ENCODE measurements at places on chromosomes 2 and 18.
A peak's percentile ranks its signal among the peaks of the same experiment; 100 is the strongest.

DNA sequence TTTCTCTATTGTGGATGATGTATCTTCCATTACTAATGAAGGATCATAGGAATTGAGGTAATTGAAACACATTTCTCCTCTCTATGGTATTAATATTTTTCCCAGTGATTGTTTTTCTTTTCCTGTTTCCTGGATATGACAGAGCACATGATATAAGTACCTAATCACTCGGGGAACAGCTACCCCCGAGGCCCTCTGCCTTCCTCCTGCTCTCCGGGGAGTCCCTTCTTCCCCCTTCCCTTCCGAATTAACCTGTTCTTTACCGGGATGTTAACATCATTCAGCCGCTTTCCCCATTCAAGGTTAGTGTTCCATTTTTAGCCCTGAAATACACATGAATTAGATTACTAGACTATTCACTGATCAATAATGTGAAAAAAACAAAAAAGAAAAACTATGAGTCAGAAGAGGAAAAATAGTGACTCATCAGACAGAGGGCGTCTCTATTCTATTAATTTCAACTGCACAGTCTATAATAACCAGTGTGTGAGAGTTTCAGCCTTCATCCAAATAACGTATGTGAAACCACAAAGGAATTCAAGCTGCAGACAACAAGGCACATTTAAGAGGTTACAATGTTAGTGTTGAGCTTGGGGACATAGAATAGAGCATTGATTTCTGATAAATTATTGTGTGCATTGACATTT, 450.8 kb downstream of the DLGAP1 start:
- no peak for DNase-seq

GRCh38 chr2:144358979-144359541, 160.9 kb downstream of the ZEB2 start:
- DNase-seq, result no peak

DNA sequence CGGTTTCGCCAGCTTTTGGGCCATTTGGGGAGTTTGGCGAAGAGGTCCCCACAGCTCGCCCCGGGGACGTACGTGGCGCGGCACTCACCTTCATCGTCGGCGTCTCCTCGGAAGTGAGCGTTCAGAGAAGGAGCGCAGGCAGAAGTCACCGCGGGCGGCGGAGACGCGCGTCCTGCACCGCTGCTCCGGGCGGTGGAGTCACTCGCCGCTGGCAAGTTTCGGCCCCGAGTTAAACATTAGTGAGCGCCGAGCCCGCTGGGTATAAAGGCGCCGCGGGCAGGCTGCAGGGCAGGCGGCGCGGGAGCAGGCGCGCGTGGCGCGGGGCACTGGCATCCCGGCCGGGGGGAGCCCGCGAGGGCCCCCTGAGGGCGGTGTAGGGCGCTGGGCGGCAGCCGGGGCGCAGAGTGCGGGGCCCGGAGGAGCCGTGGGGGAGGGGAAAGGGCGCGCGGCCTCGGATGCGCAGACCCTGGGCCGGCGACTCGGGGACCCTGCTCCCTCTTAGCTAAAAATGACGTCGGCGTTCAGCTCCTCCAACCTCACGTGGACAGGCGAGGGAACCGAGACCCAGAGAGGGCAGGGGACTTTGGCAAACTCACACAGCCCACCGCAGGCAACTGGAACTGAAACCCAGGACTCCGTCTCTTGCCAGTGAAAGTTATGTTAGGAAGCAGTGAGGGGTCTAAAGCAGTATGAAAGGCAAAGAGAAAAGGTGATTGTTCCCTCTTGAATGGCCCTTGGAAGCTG, at the start of gene DPP4:
DPP4 (minus strand) TSS at position 328 of the 744 bp plus-strand sequence; CDS start at position 94, 234 bp downstream.
- peak; percentile 31 for DNase-seq

GRCh38 chr18:58687871-58688308, 16.6 kb downstream of the MALT1 start:
- DNase-seq, result no peak

DNA sequence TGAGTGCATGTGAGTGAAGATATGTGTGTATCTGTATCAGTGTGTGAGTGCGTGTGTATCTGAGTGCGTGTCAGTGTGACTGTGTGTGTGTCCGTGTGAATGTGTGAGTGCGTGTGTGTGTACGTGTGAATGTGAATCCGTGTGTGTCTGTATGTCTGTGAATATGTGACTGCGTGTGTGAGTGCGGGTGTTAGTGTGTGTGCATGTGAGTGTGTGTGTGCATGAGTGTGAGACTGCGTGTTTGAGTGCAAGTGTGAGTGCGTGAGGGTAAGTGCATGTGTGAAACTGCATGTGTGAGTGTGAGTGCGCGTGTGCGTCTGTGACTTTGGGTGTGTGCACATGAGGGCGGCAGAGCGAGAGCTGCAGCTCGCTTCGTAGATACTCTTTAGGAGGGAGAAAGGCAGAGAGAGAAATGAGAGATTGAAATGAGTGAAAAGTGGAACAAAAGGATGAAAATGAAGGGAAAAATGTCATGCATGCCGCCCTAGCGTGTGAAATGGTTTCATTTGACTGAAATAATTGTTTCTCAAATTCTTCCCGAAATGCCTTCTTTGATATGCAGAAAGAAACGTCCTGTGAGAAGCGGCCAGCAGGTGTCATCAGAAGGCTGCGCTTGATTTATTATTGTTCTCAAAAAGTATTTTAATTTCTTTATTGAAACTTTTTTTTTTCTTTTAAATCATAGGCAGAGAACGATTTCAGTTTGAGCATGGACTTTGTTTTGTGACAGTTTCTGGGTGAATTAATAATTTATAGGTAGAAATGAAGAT, 25.6 kb downstream of the ZNF407 start:
- no peak for DNase-seq

DNA sequence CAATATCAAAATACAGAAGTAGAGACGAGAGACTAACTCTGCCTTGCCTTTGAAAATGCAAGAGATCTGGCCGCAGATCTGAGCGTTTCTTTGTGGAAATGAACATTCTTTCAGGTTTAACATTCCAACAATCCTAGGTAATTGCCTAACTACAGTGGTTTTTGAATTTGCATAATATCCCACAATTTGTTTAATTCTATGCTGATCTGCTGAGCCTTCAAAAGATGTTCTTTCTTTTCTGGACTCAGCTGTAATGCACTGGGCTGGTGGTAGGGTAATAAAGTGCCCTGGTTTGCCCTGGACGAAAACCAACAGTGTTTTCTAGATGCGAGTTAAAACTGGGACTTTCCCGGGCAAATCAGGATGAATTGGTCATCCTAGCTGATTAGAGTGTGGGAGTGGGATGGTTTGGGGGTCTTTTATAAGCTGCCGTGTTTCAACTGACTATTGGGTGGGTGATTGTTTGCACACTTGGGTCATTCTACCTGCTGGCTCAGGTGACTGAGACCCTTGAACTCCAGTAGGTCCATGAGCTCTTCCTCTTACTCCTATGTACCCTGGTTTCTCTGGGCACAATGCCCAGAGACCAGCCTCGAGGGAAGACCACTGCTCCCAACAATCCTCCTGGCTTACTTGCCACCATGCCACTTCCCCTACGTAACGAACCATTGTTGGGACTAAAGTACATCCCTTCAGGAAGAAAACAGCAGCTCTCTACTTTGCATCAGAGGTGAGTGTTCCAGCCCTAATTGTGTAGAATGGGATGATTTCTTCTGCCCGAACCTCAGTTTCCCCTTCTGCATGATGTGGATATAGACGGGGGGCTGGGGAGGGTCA, 3.4 kb upstream of the PAX8 start:
- no peak for DNase-seq
